ENCODE measurements at places on chromosomes 7 and 10. TPM values are rescaled to one million over a fixed set of nuclear protein-coding genes. Genes with fewer than 3 reads are reported as not detected.

Gene ADO
- 16.7 TPM for total RNA-seq

Gene SEMA4G
- 0.84 TPM for total RNA-seq

Gene EIF4EBP2
- total RNA-seq: 20.7 TPM

Gene TAF5
- 7.4 TPM for total RNA-seq

Gene DNAAF5
- 50.1 TPM for total RNA-seq

Gene ADRA2A
- under 0.01 TPM for total RNA-seq

Gene SYT15B
- total RNA-seq: not detected

Gene EDRF1
- total RNA-seq: 12.6 TPM

Gene AKR1C8
- total RNA-seq: not detected

Gene PRPS1L1
- not detected for total RNA-seq

Gene LOXL4
- 9.1 TPM for total RNA-seq

Gene CLEC2L
- not detected for total RNA-seq

Gene BHLHA15
- total RNA-seq: 0.27 TPM

Gene NUTM2B
- total RNA-seq: not detected
